CD8-positive, alpha-beta T cell (primary cell): ENCODE measurements at places on chromosomes 1 and 21.

DNA sequence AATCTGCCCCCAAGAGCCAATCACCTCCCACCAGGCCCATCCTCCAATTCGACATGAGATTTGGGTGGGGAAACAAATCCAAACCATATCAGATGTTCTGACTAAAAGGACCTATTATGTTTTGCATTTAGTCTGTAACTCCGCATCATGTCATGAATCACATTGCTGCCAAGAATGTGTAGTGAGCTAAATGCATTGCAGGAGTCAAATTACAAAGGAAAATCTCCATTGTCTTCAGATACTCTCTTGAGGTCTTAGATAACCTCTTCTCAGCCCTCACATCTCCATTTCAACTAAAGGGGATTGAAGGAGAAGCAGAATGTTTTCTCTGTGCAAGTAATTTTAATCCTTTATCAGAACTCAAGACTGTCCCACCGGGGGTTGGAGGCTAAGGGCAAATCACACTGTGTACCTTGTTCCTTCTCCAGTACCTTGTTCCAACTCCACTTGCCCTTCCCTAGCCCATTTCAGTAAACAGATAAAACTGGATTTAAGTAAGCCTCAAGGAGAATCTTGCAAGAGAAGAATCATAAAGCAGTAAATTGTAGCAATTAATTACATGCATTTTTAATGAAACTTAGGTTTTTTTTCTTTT, 34.1 kb downstream of the EXTL2 start:
- no peak for DNase-seq

DNA sequence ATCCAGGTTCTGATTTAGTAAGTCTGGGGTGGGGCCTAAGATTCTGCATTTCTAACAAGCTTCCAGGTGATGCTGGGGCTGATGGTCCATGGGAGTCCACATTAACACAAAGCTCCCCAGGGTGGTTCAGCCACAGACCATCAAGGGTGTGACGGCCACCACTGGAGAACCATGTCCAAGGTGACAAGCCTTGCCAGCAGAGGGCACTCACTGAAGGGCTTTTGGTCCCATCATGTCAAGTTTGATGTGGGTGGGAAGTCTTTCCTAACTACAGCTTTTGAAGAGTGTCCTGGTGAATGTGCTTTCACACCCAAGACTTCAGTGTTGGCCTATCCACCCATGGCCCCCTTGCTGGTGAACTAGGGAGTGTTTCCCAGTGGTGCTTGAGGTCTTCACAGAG, 67.1 kb downstream of the UBE2T start:
- peak; percentile 61 for DNase-seq

DNA sequence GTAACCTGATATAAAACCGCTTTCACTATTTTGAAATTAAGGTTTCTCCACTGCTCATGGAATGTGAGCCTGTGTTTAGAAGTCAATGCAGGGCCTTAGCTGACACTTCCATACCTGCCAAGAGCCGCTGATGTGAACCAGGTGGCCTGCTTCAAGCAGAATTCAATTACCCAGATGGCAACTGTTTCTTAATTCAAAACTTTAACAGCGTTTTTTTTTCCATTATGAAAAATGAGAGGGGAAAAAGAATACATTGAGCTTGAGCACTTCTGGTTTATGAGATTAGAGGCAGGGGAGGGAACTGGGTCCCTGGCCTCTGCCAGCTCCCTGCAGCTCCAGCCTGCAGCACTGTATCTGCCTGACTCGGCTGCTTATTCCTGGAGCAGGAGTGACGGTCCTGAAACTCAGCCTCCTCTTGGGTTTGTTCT, 7.7 kb upstream of the ATP1A1 start:
- no peak for DNase-seq

DNA sequence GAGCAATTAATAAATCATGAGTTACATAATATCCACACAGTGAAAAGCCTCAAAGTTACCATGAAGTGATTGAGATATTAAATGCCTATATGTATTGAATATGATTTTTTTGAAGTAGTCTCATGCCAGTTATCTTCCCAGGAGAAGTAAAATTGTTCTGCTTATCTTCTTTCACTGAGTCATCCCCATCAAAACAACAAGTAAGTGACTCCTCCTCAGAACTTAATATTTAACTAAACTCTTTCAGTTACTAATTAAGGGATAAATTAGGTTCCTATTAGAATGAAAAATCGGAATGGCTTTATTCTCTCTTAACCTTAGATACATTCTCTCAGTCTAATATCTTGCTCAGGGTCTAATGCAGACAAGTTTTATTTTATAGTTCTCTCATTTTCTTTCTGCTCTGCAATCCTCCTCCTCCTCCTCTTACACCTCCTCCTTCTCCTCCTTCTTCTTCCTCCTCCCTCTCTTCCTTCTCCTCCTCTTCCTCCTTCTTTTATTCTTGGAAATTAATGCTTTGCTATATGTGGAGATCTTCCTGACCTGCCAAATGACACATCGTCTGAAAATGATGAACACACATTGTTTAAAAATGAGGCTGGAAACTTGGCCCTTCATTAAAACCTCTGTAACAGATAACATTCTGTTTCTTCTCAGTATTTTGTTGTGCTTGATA, 110.9 kb downstream of the RUNX1 start:
- DNase-seq, result no peak

- no peak for DNase-seq
Measured at GRCh38 chr1:207259391-207259790, 62.1 kb upstream of the CD55 start.

- peak; percentile 54 for DNase-seq
Measured at GRCh38 chr1:235642011-235642942, 7.3 kb downstream of the GNG4 start.
